Muscle of arm (tissue), 14 donors: ENCODE measurements at places on chromosomes 11 and 22. TPM values are rescaled to one million over a fixed set of nuclear protein-coding genes. Genes with fewer than 3 reads are reported as not detected.

- no peak for DNase-seq
Observed at GRCh38 chr11:45654231-45655011, 11.0 kb downstream of the CHST1 start.

DNA sequence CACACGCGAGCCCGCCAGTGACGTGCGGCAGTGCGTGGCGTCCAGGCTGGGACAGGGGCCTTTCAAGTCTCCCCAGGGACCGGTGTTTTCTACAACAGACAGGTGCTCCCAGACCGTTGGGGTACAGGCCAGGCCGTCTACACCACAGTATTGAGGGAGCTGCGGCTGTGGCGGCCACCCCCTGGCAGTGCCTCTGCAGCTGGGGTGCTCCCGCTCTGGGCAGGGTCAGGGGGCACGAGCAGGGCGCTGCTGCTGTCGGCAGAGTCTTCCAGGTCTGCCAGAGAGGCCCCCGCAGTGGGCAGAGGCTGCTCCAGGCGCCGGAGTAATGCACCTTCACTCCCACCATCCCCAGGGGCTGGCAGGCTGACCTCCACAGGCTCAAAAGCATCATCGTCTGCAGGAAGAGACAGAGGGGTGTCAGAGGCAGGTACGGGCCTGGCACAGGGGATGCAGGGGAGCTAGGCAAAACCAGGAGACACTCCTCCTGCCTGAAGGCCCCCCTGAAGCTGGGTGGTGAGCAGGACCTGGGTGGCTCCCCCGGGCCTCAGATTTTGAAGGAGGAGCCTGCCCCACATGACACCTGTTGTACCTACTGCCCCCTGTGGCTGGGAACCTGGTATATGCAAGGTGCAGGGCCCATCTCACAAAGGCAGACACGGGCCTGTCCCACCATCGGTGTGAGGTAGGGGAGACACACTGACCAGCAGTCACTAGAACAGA, 83.3 kb downstream of the DGCR2 start:
- DNase-seq: no peak

KRTAP5-8 gene
- not detected for polyA plus RNA-seq

- peak; percentile 66 for DNase-seq
Observed at GRCh38 chr11:61891331-61892084, at the start of gene FADS3. TSS of gene FADS3 (minus strand) at chr11:61891545. CDS start at chr11:61891381, 164 bp downstream.

GRCh38 chr11:96101146-96101545, 177.2 kb upstream of the MTMR2 start:
- DNase-seq: no peak

GRCh38 chr11:40924915-40925314, 534.5 kb downstream of the LRRC4C start:
- DNase-seq: no peak

DNA sequence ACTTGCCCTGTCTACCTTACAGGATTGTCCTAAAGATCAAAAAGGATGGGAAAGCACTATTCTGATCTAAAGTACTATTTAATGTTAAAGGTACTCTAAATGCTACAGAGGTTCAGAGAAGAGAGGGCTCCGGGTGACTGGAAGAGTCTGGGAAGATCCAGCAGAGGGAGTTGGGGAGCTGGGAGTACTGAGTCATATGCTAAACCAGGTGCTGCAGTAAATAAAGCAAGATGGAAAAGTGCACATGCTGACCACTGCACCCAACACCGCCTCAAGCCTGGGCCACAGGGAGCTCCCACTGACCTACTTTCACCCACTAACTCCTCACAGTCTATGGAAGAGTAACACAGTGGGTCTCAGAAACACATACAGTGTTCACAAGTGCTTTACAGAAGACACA, 49.3 kb downstream of the WT1 start:
- no peak for DNase-seq

DNA sequence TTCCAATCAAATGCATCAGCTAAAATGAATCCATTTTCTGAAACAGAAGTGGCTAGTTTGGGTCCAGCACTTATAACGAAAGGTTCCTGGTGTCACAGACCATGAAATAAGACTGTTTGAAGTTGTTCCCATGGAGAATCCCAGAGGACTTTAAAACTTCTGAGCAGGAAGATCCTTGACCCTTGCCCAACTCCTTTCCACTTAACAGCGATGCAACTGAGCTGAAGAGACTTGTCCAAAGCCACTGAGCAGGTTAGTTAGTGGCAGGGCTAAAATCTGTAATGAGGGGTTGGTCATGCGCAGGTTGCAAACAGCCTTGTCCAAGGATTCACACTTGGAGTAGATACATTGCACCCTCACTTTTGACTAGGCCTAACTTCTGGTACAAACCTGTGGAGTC, 1.3 kb downstream of the RAB38 start:
- no peak for DNase-seq

- no peak for DNase-seq
Observed at GRCh38 chr11:115191761-115192160, 312.5 kb downstream of the CADM1 start.

INPP5J gene
- polyA plus RNA-seq: 0.57 TPM

DNA sequence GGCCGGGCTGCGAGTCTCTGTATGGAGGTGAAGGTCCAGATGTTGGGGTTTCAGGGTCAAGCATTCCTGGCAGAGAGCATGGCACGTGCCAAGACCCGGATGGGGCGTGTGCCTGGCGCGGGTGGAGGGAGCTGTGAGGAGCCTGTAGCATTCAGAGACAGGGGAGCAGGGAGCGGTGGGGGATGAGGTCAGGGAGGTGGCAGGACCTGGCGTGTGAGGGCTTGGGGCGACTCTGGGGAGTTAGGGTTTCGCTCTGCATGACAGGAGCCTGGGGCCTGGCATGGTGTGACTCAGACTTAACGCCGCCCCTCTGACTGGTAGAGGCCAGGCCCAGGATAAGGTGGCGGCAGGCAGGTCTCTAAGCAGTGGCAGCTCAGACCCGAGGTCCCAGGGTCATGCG, 103.0 kb downstream of the KCNQ1 start:
- no peak for DNase-seq

GRCh38 chr11:72739240-72740059, 12.8 kb downstream of the ARAP1 start:
- DNase-seq: no peak

DNA sequence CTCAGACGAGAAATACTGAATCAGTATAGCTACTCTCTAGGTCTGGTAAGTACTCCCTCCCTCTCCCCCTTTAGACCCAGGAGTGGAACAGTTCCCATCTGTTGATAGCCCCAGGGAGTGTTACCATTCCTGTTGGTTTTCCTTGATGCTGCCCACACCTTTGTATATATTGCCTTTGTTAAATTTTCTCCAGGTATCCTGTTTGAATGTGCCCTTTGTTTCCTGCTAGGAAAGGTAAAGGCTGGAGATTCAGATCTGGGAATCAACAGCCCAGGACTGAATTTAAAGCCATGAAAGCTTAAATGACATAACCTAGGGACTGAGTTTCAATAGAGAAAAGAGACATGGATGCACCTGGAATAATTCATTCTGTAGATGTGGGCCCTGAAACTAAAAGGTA, 68.3 kb downstream of the CCDC83 start:
- DNase-seq: no peak

DNA sequence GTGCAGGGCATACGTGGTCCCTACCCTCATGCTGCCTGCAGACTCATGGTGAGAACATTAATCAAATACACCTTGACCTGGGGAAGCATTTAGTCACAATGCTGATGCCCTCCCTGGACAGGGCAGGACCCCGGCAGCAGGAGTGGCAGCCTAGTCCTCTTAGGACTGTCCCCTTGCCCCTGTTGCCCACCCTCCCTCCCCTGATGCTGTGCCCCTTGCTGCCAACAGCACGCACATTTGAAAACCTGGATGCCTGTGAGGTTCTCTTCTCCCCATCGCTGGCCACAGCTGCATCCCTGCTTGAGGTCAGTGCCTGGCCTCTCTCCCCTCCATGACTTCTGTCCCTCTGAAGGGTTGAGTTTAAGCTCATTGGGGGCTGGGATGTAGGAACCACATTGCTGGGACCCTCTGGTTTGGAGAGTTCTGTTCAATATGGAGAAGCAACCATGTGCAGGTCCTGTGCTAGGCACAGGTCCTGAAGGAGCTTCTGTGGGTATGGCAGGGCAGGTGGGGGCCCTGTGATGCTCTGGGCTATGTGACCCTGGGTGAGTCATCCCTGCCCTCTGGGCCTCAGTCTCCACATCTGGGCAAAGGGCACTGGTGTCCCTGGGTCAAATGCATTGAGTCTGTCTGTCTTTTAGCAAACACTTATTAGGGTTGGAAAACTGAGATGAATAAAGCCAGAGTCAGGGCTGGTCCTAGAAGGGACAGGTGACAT, 31.3 kb downstream of the MYO7A start:
- no peak for DNase-seq

OR8B3 gene
- not detected for polyA plus RNA-seq

DSCAML1 gene
- polyA plus RNA-seq: 0.53 TPM

CASP12 gene
- 0.30 TPM for polyA plus RNA-seq

CNTF gene
- polyA plus RNA-seq: not detected

SCUBE2 gene
- polyA plus RNA-seq: 42.1 TPM
